ENCODE measurements at places on chromosomes 4 and X.
A peak's percentile ranks its signal among the peaks of the same experiment; 100 is the strongest.

DNA sequence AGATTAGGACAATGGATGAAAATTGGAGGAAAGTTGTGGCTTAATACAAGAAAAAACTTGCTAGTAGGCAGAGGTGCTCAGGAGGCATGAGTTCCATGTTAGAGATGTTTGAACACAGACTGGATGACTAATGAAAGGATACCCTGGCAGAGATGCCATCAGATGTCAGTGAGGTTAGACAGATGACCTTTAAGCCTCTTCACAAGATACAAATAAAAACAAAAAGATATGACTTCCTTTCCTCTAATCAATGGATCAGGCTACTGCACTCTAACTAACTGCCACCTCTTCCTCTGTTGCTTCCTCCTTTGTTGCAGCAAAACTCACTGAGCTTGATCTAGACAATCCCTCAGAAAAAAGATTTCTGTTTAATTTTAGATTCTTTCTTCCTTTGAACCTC, 14.7 kb downstream of the STAP1 start:
- no peak for DNase-seq

DNA sequence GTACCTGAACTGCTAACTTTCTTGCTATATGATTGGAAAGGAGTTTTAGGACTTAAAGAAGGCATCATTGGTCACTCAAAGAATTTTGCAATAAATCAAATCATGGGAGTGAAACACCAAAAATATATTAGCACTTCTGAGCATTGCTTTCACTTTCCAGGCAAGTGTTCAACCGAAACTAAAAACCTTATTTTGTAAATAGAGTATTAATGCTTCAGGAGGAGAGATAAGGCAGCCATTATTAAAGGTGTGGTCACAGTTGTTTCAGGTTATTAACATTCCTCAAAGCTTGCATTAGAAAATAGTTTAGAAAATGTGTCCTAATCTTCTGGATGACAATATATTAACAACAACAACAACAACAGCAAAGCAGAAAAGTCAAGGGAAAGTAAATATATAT, 92.3 kb upstream of the TLL1 start:
- DNase-seq: no peak

GRCh38 chrX:41596596-41596995, 92.2 kb upstream of the GPR34 start:
- DNase-seq: no peak

DNA sequence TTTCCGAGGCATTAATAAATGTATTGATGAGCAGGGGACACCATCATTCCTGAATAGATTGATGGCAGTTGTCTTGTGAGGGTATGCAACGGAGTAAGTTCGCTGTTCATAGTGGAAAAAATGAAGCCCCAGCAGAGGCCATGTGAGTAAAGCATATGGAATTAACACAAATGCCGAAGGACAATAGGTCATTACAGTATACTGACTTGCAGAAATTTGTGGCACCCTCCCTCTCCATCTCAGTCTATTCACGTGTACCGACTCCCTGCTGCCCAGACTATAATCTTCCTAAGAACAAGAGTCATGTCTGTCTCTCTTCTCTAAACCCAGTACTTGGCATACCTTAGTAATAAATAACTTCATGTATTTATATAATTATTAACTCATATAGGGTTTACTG, 47.1 kb upstream of the PCDH10 start:
- DNase-seq: no peak

- no peak for DNase-seq
These were observed 130.4 kb upstream of the RADX start for GRCh38 chrX:106481341-106481740.

GRCh38 chr4:16443504-16444088, 217.3 kb upstream of the TAPT1 start:
- DNase-seq: no peak

- DNase-seq: no peak
These were observed 20.1 kb upstream of the SMIM14 start for GRCh38 chr4:39658756-39659155.

DNA sequence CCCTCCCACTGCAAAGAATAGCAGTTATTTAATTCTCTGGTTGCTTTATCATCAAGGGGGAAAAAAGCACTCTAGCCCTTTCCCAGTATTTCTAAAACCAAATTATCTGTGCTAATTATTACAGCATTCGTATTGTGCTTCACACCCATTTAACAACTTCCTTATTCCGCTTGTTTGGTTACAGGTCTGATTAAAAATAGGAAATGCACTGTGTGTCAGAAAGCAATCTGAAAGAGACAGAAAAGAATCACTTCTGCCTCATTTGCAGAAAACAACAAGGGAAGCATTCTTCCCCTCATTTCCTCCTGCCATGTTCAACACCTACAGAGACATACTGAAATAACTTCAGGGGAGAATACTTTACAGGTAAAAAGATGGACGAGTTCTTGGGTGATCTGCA, 114.9 kb upstream of the MAP3K15 start:
- no peak for DNase-seq

- no peak for DNase-seq
These were observed 601.1 kb downstream of the EPHA5 start for GRCh38 chr4:65069177-65069576.

- no peak for DNase-seq
These were observed 352.9 kb downstream of the RAPGEF2 start for GRCh38 chr4:159455675-159456237.

DNA sequence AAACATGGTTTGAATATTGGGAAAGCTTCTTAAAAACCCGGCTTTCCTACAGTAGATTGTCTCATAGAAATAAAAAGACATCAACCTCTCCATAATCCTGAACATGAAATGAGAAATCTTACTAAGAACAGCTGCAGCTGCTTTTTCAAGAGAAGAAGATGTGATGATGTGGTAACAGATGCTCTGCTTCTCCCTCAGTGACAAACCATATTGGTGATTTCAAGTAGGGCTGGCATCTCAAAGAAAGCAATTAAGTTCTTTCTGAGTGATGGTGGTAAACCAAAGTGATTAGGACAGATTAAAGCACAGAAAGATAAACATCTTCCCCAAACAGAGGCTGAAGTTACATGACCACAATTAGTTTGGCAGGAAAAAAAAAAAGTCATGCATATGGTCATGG, 1477.7 kb downstream of the RAPGEF2 start:
- DNase-seq: no peak

- DNase-seq: no peak
These were observed 8.2 kb upstream of the HSD17B11 start for GRCh38 chr4:87399148-87399547.

GRCh38 chr4:88583631-88584470, 8.4 kb upstream of the HERC3 start:
- DNase-seq: no peak

- peak; percentile 27 for DNase-seq
These were observed 31.3 kb upstream of the ASMTL start for GRCh38 chrX:1483843-1484637.

GRCh38 chr4:179584101-179584500, 2141.9 kb upstream of the AGA start:
- DNase-seq: no peak

DNA sequence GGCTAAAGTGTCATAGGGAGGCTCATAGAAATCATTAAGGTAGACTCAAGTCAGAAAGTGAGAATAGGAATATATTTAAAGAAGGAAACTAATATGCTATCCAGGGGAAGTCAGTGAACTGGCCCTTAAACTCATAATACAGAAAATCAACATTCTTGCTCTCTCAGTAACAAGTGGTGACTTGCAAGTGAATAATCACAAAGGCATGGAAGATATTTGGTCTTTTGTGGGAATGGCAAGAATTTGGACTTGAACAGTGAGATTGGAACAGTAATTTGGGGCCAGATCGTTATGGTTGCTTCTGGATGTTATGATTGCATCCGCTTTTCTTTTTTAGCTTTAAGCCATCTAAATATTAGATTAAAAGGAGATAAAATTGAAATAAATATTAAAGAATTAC, 103.8 kb downstream of the TBC1D19 start:
- DNase-seq: no peak

DNA sequence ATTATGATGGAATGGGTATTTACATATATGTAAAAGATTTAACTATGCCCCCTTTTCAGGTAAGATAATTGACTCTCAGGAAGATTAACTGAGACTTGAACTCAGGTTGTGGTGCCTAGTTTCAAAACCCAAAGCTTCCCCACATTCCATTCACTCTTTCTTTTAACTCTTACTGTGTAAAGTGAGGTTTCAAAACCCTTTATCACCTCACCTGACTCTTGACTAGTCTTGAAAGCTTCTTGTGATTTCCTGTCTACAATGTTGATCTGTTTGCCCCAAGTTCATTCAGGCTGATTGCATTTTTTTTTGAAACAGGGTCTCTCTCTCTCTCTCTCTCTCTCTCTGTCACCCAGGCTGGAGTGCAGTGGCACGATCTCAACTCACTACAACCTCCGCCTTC, 40.5 kb upstream of the RAPGEF2 start:
- DNase-seq: no peak

DNA sequence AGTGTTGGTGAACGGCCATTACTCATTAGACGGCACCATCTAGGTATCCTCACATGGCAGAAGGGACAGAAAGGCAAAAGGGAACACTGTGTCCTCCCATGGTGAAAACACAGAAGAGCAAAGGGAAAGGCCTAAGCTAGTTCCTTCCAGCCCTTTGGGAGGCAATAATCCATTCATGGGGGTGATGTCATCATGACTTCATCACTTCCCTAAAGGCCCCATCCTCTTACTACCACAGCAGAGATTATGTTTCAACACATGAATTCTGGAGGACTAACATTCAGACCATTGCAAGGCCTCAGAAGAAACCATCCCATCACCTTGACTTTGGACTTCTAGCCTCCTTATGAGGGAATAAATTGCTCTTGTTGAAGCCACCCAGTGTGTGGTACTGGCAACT, 238.2 kb downstream of the MGST2 start:
- DNase-seq: no peak

- DNase-seq: no peak
These were observed 227.8 kb downstream of the ADGRL3 start for GRCh38 chr4:61427818-61428495.

DNA sequence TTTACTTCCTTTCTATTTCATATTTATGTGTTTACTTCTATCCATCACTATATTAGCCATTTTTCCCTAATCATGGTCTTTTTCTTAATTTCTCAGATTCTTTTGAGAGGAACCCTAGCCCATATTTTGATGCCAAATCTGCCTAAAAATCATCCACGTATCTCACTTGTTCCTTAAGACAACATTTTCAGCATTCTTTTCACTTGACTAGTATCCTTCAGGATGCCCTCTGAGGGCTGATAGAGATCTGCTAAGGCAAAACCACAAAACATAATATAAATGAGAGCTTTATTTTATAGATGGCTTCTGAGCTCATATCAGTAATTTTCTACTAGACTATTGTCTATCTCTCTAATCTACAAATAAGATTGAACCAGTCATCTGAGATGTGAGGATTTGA, 341.9 kb downstream of the GPM6A start:
- no peak for DNase-seq

DNA sequence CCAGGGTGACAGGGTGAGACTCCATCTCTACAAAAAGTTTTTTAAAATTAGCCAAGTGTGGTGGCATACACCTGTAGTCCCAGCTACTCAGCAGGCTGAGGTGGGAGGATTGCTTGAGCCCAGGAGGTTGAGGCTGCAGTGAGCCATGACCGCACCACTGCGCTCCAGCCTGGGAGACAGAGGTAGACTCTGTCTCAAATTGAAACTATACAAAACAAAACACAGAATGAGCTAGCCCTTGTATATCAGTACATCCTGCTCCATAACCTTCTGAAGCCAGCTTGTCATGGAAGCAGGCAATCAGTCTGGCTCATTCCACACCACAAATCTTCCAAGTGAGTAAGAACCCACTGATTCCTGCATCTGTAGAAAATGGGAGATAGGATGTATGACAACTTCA, 49.0 kb downstream of the CD99L2 start:
- DNase-seq: no peak

DNA sequence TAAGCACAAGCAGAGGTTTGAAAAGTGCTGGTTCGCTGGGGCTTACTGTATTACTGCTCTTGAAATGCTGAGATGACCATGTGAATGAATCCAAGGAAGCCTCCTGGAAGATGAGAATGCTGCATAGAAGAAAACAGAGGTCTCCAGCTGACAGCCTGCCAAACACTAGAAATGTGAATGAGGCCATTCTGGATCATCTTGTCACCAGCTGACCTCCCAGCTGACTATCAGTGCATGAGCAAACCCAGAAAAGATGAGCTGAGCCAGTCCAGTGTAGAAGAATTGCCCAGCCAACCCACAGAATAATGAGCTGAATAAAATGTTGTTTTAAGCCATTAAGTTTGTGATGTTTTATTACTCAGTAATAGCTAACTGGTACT, 49.1 kb upstream of the DYNLT3 start:
- no peak for DNase-seq

GRCh38 chr4:98558471-98559169, 99.8 kb downstream of the TSPAN5 start:
- no peak for DNase-seq

- DNase-seq: no peak
These were observed 998.6 kb downstream of the RPA4 start for GRCh38 chrX:97882306-97882705.

GRCh38 chrX:54978448-54978847, 15.5 kb downstream of the PFKFB1 start:
- DNase-seq: no peak

DNA sequence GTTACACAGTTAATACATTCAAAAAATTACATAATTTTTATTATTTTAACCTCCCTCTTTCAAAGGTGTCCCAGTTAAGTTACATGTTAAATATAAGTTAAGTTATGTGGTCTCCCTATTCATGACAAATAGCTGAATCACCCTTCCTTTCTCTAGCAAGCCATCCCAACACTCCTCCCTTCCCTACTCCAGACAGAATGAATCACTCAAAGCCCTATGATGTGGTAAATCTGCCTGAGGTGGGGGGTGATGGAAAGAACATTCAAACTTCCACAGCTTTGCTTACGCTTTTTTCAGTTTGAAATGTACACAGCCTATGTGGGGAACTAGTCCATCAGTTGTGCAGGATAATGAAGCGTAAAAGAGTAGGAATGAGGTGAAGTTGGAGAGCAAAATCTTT, 90.2 kb downstream of the CXCL13 start:
- DNase-seq: no peak

- DNase-seq: no peak
These were observed 3.5 kb downstream of the GPR34 start for GRCh38 chrX:41692162-41692749.

DNA sequence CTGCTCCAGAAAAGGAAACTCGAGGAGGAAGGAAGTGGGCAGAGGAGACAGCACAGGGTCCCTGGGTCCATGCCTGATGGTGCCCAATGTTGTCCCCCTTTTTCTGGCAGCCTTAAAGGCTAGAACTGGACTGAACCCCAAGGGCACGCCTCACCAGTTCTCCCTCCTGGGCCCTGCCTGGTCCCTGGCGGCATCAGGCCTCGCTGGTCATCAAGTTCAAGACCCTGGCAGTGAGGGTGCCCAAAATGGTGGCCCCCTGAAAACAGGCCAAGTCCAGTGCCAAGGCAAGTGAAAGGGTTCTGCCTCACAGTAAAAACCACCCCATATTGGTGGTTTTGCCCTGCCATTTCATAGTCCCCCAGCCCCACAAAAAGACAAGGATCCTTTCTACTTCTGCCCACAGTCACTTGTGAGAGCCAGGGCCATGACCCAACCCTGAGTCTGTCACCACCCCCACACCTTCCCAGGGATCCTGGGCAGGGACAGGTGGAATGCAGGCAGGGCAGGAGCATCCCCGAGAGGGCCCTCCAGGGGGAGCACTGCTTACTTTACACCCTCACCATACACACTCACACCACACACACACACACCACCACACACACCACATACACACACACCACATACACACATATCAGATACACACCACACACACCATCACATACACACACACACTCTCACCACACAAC, 107.6 kb downstream of the DCTD start:
- no peak for DNase-seq
